Activated CD8-positive, alpha-beta memory T cell treated with anti-CD3 and anti-CD28 coated beads, Interleukin-2, amount 50 U/mL, for 4 hours (primary cell): ENCODE measurements at places on chromosomes 7 and 10.

DNA sequence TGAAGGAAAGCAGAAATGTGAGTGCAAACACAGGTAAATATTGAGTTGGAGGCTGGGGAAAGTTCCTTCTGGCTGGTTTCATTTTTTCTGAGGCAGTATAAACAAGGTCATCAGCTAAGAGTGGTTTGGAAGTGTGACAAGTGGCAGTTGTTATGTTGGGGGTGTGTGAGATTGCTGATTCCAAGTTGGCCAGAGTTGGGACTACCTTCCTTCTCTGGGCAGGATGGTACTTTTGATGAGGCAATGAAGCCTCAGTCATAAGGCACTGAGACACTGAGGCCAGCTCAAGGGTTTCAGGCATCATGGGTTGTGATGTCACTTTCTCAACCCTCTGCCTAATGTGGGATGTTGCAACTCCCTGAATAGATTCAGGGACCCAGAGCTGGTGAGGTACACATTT lies 8.2 kb upstream of the PTTG1IP2 start:
- no peak for DNase-seq

- no peak for DNase-seq
Observed at GRCh38 chr10:88687853-88688467, 18.1 kb upstream of the LIPK start.

- DNase-seq, result no peak
Observed at GRCh38 chr7:158733775-158734494, 29.3 kb upstream of the NCAPG2 start.

- no peak for DNase-seq
Observed at GRCh38 chr7:94425546-94425945, 30.9 kb downstream of the COL1A2 start.

DNA sequence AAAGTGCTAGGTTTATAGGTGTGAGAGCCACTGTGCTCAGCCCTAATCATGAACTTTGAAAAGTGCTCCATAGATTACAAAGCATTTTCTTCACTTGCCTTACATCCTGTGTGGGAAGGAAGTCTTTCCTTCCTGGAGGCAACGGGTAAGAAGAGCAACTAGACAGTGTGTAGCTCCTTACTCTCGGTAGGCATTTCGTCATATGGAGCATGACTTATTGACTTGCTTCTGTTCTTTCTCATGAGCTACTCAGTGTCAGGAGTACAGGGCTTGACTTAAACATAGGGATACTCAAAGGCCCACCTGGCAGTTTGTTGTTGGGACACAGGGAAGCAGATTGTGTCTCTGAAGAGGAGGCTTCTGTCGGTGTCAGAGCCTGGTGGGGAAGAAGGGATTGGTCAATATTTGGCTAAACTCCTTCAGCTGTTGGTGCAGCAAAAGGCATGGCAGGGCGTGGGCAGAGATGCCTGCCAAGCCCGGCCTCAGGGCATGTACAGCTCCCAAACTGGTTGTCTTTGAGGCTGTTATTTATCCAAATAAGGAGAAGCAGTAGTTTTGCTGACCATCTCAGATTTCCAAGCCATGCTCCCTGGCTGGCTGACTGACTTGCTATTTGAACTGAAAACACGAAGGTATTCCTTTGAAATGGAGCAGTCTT lies 248.9 kb downstream of the KIAA1217 start:
- DNase-seq, result no peak

DNA sequence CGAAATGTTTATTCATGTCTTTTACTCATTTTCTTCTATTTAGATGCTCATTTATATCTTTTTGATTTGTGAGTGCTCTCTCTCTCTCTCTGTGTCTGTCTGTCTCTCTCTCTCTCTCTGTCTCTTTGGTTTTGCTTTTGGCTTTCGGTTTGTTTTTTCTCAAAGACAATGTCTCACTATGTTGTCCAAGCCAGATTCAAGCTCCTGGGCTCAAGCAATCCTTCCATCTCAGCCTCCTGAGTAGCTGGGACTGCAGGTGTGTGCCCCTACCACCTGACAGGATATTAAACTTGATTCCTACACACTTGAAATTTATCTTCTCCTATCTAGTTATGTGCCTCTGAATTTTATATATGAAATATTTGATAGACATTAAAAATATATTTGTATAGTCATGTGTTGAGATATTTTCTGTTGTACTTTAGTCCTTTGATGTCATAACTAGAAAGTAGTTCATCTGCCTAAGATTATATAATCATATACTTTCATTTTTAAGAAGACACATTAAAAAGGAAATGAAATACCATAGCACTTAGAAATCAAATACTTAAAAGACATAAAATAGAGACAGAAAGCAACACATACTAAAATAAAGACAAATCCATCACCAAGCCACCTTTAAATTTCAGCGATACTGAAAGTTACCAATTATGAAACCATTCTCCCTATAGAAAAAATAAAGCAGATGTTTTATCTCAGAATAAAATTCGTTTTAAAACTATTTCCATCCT lies 68.1 kb upstream of the SFMBT2 start:
- DNase-seq, result no peak

- DNase-seq, result no peak
Observed at GRCh38 chr7:92456236-92456635, 9.0 kb downstream of the GATAD1 start.

DNA sequence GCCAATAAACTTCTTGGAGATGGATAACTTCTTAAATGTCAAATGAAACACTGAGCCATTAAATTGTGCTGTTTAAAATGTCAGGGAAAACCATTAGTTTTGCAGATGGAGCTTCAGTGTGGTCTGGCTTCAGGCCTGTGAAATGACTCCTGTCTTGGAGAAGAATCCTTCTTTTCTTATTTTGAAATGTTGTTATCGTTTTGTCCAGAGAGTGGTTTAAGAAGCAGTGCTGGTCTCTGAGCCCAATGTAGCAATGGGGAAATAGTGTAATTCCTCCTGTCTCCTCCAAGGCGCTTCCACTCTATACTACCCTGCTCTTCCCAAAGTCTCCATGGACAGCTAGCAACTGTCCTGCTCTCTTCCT lies 177.6 kb downstream of the REEP3 start:
- no peak for DNase-seq

DNA sequence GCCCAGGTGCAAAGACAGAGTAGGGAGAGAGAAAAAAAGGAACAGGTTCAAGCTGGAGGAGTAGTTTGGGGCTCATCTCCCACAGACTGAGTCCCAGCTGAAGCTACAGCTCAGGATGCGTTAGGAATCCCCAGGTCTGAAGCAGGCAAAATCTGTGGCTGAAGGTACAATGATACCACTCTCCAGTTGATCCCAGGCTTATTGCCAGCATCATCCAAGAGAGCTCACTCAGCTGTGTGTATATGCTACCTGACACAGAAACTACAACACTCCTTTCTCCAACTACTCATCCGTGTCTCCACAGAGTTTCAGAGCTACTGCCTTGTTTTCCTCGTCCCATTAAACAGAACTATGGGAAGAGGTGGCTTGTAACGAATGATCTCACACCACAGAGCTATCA lies 851.3 kb downstream of the GRID1 start:
- DNase-seq, result no peak

GRCh38 chr10:61923210-61923949 lies 21.9 kb downstream of the ARID5B start:
- no peak for DNase-seq

- DNase-seq, result no peak
Observed at GRCh38 chr7:21429021-21429420, 1.1 kb downstream of the SP4 start.

GRCh38 chr7:54960517-54960916 lies 58.3 kb upstream of the EGFR start:
- DNase-seq, result no peak

DNA sequence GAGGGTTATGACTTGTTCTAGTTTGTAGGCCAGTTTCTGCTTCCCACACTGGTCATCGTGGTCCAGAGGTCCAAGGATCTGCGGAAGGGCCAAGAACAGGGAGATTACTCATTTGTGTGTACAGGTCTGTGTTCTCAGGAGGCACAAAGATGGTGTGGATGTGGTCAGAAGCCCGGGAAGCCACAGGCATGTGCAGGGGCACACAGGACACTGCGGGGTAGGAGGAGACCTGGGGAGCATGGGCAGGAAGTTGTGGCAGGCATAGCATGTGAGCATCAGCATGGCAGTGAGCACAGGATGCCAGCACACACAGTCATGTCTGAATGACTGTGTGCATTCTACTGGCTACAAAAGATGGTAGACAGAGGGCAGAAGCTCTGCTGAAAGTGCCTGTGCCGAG lies 445.8 kb downstream of the PLXNA4 start:
- DNase-seq, result no peak

- DNase-seq, result no peak
Observed at GRCh38 chr10:4766454-4766853, 59.6 kb upstream of the AKR1E2 start.

DNA sequence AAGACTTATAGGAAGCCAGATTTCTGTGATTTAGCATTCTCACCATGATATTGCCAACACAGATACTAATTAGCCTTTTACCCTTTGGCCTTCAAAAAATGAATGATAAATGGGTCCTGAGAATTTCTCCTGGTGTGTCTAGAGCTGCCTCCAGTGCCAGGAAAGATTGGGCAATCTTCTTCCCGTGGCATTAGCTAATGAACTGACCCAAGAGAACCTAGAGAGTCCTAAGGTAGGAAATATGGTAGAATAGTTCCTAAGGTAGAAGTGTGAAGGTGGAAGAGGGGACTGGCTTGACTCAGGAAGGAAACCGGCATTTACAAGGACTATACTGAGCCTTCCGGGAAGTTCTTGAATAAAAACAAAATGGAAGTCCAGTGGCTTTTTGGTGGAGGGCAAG lies 133.1 kb downstream of the GFRA1 start:
- no peak for DNase-seq

DNA sequence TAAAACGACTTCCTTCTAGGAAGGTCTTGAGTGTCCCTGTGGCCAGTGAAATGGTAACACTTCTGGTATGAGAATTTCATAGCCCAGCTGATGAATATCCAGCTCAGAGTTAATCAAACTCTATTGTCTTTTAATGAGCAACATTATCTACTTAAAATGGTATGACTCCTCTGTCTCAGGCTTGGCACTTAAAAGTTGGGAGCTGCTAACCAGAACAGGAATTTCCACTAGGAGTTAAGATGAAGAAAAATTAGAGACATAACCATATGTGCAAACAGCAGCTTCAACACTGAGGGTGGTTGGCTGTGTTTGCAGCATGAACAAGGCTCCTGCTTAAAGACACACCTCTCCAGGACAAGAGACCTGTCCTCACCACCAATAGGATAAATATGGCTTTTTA lies 46.8 kb downstream of the CH25H start:
- no peak for DNase-seq

DNA sequence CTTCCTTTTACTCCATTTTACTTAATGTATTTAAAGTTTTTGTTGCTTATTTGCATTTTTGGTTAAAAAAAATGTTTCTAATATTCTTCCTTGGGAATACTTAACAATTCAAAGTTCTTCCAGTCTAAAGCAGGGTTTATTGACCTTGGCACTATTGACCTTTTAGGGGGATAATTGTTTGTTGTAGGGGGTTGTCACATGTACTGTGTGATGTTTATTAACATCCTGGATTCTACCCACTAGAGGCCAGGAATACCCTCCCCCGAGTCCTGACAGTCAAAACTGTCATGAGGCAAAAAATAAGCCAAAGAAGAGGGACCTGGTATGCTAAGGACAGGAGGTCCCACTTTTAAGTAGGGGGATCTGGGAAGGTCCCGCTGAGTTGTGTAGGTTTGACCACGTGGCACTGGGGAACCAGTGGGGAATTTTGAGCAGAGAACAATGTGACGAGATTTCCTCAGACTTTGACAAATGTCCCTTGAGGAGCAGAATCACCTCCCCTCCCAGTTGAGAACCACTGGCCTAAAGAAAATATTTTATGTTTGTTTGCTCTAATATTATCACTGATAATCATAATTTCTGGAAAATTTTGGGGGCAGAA lies 178.3 kb upstream of the PRR15 start:
- no peak for DNase-seq

DNA sequence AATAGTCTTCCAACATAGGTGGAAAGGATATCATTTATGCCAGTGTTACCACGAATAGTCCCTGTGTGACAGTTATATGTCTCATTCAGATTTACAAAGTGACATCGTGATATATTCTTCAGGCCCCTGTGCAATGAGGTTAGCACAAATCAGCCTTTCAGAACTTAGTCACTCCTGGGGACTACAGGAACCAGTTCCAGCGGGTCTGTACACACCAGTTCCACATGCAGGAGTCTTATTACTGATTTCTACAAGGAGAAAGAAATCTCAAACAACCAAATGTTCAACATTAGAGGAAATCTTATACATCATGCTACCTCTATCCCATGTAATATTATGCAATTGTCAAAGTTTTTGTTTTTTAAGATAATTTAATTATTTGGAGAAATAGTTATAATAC lies 4.4 kb upstream of the WDR91 start:
- DNase-seq, result no peak

DNA sequence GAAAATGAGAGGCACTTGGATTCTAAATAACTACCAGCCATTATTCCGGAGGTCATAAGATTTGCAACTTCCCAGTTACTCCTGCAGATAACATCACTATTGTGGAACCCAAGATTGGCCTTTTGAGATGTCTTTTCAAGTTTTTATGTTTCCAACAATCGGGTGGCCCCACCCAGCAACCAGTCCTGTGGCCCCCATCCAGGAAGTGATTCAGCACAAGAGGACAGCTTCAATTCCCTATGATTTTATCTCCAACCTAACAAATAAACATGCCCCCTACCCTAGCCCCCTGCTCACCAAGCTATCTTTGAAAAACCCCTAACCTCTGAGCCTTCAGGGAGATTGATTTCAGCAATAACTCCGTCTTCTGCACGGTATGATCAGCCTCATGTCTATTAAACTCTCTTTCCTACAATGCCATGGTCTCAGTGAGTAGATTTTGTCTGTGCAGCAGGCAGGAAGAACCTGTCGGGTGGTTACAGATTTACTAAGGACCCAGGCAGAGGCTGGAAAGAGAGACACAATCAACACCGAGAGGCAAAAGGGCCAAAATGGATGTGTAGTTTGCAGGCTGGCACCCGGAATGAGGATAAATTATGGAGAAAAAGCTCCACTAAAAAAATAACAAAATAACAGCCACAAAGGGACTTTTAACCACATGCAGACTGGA lies 83.9 kb upstream of the UNC5B start:
- no peak for DNase-seq

DNA sequence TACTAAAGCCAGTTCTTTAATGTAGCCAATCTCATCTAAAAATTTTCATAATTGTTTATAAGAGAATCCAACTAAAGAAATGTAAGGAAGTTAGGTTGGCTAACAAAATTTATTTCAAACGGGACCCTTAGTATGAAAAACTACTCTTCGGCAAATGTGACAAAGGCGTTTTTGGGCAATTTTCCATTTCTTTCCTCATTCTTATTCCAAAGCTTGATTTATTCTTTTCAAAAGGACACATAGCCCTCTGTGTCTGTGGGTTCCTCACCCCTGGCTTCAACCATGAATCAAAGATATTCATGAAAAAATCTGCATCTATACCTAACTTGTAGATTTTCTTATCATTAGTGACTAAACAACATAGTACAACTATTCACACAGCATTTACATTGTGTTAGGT lies 195.9 kb downstream of the ZMYND11 start:
- no peak for DNase-seq

- DNase-seq, result no peak
Observed at GRCh38 chr7:507623-508300, 11.9 kb downstream of the PDGFA start.

- DNase-seq, result no peak
Observed at GRCh38 chr7:121002757-121003200, 14.3 kb downstream of the CPED1 start.

GRCh38 chr10:16933783-16934182 lies 116.6 kb upstream of the RSU1 start:
- no peak for DNase-seq

GRCh38 chr10:7480742-7481367 lies 70.0 kb upstream of the SFMBT2 start:
- DNase-seq, result no peak

- DNase-seq, result no peak
Observed at GRCh38 chr10:94683214-94684054, at the start of gene CYP2C18. Gene CYP2C18, plus strand, starts transcription at chr10:94683729. Its CDS starts 91 bp downstream, at chr10:94683820.
